Erythroblast (primary cell): ENCODE measurements at places on chromosomes 3 and 15.
A peak's percentile ranks its signal among the peaks of the same experiment; 100 is the strongest.

GRCh38 chr15:34810443-34811129 is 15.2 kb upstream of the ACTC1 start:
- no peak for DNase-seq

DNA sequence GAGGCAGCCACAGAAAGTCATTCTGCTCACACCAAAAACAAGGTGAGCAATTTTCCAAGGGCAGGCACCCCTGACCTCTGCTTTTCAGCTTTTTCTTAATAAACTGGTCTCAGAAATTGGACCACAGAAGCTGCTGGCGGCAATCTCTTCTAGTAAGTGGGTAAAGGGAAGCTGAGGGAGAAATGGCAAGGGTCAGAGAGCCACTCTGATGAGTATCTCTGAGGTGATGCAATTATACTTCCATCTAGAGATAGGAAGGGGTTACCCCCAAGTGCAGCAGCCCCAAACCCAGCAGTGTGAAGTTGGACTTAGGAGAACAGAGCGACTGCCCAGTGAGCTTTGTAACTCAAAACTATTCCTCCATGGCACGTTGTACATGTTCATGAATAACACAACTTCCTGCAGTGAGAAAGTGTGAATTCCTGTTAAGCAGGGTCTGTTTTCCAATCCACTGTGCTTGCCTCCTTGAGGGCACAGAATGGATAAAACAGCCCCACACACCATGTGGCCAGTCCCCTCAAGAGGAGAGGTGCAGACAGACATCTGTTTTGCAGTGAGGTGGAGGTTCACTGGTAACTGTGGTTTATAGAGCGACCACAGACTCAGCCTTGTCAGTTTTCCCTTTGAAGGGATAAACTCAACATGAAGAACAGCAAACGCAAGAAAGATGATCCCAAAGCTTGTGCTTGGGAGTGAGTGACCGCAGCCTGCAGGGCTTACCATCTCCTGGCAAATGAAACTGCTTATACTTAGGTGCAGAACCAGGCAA is 683.4 kb upstream of the CFAP20DC start:
- no peak for DNase-seq

DNA sequence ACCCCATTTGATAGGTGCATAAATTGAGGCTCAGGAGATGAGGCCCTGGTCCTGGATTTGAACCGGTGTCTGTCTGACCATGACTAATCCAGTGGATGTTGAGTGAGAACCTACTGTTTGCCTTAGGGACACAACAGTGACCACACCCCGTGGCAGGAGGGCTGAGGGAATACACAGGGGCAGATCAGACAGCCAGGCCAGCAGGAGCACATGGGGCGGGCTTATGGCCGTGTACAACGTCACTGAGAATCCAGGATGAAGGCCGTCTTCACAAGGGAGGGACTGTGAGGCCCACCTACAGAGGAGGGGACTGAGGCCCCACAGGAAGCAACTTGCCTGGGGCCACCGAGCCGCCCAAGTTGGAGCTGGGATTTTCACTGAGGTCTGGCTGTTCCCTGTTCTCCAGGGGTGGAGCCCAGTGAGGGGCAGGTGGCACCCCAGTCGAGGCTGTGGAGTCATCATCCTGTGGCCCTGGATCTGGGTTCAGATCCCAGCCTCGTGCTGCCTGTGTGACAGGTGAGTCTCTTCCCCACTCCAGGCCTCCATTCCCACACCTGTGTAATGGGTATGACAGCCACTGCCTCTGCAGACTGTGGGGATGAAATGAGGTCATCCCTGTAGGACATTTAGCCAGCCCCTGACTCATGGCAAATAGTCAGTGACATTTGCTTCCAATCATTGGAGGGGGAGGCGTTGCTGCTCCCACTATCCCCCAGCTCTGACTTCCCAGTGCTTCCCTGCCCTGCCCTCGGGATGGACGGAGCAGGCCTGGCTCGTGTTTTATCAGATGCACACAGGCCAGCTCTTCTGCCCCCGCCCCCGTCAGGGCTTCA is 6.3 kb upstream of the PLXND1 start:
- peak; percentile 28 for DNase-seq

GRCh38 chr3:102265720-102266119 is 169.1 kb upstream of the ZPLD1 start:
- DNase-seq: no peak

DNA sequence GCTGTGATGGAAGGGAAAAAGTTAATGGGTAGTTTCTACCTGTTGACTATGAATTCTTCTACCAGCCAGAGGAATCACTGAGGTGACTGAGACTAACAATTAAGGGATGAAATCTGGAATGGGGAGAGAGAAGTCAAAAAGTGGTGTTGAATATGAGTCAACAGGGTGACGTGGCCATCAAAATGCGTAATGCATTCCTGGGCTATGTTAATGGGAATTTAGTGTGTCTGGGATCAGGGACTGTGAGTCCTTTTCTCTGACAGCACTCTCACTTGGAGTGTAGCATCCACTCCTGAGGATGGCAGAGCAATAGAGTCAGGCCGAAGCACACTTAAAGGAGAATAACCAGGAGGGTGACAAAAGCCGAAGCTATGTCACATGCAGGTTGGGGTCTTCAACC is 60.4 kb downstream of the MESD start:
- DNase-seq: no peak

GRCh38 chr3:132645058-132645457 is 14.6 kb downstream of the ACAD11 start:
- no peak for DNase-seq

DNA sequence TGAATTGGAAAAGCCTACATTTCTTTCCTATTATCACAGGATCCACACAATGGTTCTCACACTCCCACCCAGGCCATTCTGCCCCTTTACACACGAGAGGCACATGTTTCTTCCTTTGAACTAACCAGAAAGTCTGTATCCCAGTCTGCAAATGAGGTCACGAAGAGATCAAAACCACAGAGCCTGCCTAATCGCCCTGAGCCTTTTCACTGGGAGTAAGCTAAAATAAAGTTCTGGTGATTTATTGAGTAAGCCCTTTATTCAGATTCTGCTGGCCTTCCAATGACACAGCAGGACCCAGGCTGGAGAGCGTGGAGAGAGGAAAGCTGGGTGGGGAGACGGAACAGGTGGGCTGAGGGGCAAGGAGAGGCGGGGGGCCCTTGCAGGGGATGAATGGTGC is 78.7 kb downstream of the ATP1B3 start:
- no peak for DNase-seq

- DNase-seq: no peak
Observed at GRCh38 chr3:149828390-149828789, 15.4 kb downstream of the RNF13 start.

DNA sequence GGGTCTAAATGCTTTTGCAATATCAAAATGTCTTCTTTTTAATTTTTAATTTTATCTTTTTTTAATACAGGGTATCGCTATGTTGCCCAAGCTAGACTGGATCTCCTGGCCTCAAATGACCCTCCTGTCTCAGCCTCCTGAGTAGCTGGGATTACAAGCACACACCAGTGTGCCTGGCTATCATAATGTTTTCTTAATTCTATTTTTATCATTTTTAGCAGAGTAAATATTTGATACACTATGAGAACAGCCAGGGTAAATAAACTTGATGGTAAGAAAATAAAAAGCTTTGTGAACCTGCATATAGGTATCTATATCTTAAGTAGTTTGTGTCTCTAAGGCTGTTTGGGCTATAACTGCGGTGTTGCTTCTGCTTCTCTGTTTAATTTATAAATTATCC is 60.4 kb downstream of the IL12A start:
- no peak for DNase-seq

GRCh38 chr3:170483485-170484262 is 65.0 kb downstream of the CLDN11 start:
- peak; percentile 10 for DNase-seq

GRCh38 chr3:114112696-114113095 is 56.2 kb downstream of the QTRT2 start:
- no peak for DNase-seq
